ENCODE measurements at places on chromosomes 2 and 18.

DNA sequence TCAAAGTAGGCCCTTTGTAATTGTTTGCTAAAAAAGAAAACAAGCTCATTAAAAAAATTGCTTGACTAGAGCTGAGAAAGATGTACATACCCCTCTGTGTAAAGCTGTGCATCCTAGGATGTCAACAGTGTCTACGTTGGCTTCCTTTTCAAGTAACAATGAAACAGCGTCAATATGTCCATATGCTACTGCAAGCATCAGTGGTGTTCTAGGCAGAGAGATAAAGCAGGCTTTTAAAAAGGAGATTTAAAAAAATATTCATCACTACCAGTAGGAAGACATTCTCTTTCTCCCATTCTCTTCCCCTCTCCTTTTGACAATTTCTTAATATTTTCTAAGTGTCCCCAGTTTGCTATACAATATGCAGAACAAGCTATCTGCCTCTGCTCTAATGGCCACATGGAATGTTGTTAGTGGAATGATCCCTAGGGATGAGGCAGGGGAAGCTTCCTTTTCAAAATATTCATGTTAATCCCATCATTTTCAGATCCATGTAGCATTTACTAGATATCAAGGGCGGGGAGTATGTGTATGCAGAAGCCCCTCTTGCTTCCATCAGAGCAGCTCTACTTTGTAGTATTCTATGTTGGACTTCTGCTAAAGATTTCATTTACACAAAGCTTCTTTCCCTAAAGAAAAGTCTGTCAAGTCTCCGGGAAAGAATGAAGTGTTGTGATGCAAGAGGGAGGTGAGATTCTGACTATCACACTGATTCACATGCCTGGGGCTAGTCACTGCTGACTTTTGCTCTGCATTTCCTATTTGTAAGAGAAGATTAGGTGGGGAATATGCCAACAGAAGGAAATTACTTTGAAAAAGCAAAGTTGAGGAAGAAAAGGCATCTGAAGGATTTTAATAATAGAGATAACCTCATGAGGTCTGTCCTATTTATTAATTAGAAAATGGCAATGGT, 81.5 kb upstream of the PGAP1 start:
- no peak for DNase-seq

DNA sequence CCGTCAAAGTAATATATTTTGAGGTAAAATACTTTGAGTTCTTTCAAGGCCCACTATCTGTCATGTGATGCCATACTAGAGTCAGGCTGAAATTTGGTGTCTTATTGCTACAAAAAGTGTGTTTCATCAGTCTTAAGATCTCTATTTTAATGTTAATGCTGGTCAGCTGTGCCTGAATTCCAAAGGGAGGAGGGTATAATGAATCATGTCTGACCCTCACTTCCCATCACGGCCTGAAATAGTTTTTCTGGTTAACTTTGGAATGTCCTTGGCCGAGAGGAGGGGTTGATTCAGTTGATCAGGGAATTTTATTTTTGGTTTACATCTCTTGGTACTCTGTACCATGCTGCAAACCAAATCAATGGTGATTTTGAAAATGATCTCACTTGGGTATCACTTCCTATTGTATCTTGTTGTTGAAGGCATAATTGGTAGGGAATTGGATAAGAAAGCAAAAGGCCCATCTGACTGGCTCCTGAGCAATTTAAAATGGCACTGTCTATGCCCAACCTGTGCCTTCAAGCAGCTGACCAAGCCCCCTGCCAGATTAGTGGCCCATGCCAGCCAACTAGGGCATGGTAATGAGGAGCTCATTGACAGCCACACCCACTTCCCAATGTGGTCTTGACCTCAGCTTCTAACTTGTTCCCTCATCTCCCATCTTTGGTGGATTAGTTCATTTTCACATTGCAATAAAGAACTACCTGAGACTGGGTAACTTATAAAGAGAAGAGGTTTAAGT, 6.1 kb upstream of the SLC35F5 start:
- DNase-seq, result no peak

GRCh38 chr2:45813003-45813941, 161.8 kb downstream of the PRKCE start:
- peak; percentile 76 for DNase-seq

GRCh38 chr2:9378433-9379390, 44.6 kb downstream of the ITGB1BP1 start:
- no peak for DNase-seq

- no peak for DNase-seq
These were observed 53.2 kb downstream of the BMPR2 start for GRCh38 chr2:202429164-202429980.
